Common myeloid progenitor, CD34-positive (primary cell): ENCODE measurements at places on chromosomes 2 and 18.

- no peak for DNase-seq
Observed at GRCh38 chr2:16279201-16279570, 338.8 kb downstream of the MYCN start.

DNA sequence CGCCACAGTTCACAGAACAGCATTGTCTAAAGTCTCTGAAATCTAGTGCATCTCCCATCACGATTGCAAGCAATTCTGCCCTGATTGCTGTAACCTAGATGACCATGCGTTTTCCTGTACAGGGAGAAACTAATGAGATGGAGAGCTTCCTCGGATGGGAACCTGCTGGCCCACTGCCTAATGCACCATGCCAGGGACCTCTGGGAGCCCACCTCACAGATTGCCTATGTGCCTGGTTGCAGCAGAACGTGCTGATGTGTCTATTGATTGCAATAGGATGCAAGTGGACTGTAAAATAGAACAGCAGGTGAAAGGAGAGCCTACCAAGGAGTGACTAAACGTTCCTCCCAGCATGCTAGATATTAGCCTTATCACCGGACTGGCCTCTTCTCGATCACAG is 141.0 kb upstream of the RAB12 start:
- DNase-seq, result no peak

- DNase-seq, result no peak
Observed at GRCh38 chr2:223528036-223528435, 74.1 kb downstream of the SCG2 start.

GRCh38 chr2:216031960-216032689 is 18.8 kb upstream of the MREG start:
- DNase-seq, result no peak

- no peak for DNase-seq
Observed at GRCh38 chr2:96549967-96550786, 13.6 kb downstream of the ARID5A start.

DNA sequence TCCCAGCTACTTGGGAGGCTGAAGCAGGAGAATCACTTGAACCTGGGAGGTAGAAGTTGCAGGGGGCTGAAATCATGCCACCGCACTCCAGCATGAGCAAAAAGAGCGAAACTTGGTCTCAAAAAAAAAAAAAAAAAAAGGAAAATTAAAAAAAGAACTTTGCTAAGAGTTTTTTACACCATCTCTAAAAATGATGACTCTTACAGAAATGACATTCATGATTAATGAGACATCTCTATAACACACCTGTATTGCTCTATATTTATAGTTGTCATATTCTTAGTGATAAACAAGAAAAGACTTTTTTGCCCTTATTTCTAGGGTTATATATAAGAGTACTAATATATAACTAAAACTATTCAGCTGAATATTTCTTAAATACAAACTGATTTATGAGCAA is 34.4 kb downstream of the ANKRD44 start:
- no peak for DNase-seq

DNA sequence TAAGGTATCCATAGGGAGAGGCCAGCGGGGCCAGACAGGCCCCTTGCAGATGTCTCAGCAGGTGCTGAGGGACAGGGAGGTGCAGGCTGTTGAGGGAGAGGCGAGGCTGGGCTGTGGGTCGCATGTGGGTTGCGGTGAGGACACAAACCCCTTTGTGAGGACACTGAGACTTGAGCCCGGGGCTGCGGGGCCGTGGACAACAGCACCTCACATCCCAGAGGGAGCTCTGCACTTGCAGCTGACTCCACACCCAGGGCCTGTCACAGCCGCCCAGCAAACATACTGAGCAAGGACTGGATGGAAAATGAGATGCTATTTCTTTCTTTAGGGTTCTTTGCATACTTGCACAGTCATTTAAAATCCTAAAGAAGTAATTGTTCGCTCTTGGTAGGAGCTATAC is 95.3 kb upstream of the NFATC1 start:
- no peak for DNase-seq

- DNase-seq, result no peak
Observed at GRCh38 chr2:213078686-213079085, 72.7 kb downstream of the IKZF2 start.

GRCh38 chr18:10528439-10528838 is 2.6 kb downstream of the NAPG start:
- no peak for DNase-seq

DNA sequence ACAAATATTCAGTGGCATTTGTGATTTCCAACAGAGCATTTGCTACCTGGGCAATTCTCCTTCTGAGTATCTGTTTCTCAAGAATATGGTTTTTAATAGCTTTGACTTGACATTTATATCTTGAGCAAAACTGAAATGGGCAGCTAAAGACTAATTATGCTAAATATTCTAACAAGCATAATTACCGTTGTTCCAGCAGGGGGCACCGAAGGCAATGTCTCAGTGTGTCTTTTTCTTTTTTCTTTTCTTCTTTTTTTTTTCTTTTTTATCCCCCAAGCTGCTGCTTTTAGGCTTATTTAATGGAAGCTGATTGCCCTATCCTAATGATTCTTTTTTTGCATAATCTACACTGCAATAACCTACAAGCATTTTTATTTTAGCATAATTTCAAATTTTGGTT is 138.9 kb upstream of the NABP1 start:
- DNase-seq, result peak; percentile 73

GRCh38 chr2:25894135-25894830 is 16.0 kb upstream of the ASXL2 start:
- no peak for DNase-seq

GRCh38 chr2:86636842-86637241 is 13.2 kb upstream of the RNF103 start:
- no peak for DNase-seq

DNA sequence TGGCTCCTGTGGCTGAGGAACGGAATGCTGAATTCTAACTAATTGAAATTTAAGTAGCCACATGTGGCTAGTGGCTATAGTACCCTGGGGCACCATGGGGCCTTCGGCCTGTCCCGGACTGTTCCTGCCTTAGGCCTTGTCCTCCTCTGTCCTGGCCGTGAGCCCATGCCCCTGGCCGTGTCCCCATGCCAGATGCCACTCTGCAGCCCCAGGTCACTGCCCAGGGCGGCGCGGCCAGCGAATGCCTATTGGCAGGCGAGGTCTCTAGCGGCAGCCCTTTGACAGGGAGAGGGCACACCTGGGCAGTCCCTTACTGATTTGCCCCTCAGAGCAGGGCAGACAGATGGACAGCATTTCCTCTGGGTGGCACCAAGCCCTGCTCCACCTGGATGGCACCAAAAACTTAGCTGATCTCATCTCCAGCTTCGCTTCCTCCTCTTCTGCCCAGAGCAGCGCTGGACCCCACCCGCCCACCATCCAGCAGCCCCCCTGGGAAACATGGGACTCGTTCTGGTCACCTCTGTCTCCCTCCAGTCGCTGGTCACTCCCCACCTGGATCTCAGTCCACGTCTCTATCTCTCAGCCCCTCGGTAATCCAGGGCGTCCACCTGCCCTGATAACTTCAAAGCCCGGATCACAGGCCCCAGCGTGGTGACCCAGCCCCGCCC is 1.1 kb upstream of the DGKD start:
- no peak for DNase-seq

- no peak for DNase-seq
Observed at GRCh38 chr2:108623616-108624015, 89.3 kb downstream of the LIMS1 start.

GRCh38 chr2:118667964-118668363 is 179.5 kb downstream of the EN1 start:
- DNase-seq, result no peak

DNA sequence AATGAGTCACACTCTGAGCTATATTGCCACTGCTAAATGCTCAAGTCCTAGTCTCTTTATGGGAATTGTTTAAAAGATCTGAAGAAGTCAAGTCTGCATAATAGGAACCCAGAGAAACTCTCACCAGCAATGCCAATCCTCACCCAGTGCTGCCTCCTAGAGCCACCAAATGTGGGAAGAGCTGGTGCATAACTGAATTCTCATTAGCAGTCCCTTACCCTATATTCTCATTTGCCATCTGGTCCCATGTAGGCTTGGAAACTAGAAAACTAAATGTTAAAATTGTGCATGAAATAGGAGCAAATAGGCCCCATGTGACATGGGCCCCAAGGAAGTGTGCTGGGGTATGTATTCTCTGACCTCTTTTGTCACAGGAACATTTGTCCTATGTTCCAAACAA is 224.4 kb upstream of the SMAD2 start:
- no peak for DNase-seq

GRCh38 chr2:189763908-189764661 is 1.5 kb upstream of the OSGEPL1 start:
- DNase-seq, result no peak

DNA sequence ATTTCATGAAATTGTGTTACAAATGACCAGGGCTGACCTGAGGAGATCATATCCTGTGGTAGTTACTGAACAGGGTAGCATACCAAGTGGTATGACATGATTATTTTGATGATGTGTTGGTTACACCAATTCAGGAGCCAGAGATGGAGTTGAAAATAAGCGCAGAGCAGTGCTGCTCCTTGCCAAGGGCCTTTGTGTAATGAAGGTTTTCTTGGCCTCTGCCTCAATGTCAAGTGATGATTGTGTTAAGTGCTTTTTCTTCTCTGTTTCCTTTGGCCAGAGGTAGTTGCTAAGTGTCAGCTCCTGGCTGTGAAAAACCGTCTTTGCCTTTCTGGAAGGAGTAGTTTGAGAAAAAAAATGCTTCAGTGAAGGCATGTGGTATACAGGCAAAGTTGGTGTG is 131.2 kb downstream of the CERS6 start:
- DNase-seq, result no peak

GRCh38 chr2:100821255-100821910 is 1.4 kb downstream of the NPAS2 start:
- DNase-seq, result no peak

DNA sequence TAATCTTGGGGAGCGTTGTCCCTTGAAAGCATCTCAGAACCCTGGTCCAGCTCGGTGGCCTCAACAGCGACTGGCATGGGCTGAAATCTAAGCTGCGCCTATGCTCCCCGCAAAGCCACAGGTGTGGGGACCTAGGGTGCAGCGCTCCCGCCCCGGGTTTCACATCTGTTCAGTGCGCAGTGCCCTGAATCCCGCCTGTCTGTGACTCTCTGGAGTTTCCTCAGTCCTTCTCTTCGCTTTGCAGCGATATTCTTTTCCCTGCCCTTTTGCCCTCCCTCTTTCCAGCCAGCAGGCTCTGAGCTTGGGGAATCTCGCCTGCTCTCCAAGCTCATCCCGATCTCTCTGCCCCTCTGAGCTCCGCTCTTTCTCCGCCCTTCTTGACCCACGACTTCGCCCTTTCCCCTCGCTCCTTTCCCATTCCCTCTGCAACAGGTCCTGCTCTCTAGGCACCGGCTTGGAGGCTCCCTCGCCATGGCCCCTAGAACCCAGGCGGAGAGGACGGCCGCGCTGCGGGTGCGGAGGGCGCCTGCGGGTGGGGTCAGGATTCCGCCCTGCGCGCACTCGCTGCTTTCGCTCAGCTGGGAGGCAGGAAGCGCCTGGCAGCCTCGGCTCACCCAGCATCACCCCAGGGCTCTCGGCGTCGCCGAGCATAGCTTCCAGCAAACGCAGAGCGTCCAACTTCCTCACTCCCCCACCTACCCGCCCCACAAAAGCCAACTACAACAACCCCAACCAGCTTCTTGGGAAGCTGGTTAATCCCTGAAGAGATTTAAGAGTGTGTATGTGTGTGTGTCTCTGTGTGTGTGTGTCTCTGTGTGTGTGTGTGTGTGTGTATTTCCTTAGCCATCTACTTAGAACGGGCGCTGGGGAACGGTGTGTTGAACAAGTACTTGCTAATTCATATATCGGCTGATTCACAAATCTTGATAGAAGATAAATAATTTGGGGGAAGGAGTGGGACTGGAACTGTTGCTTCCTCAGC is 1.1 kb downstream of the GRP start:
- DNase-seq, result peak; percentile 43

- DNase-seq, result no peak
Observed at GRCh38 chr2:41881249-41881648, 166.6 kb upstream of the PKDCC start.

DNA sequence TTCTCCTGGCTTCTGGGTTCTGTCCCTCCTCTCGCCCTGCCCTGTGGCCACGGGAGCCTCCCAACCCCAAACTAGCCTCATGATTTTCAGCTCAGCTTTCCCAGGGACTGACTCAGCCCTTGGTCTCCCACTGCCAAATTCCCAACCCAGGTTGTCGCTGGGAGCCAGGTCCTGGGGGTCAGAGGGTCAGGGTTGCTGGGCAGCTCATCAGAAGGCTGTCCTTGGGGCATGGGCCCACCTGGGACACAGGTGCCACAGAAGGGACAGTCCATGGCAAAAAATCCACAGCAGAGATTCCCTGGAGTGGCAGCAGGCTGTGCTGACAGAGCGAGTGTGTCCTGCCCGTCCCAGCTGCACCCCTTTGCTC is 180.4 kb downstream of the TWIST2 start:
- DNase-seq, result no peak

DNA sequence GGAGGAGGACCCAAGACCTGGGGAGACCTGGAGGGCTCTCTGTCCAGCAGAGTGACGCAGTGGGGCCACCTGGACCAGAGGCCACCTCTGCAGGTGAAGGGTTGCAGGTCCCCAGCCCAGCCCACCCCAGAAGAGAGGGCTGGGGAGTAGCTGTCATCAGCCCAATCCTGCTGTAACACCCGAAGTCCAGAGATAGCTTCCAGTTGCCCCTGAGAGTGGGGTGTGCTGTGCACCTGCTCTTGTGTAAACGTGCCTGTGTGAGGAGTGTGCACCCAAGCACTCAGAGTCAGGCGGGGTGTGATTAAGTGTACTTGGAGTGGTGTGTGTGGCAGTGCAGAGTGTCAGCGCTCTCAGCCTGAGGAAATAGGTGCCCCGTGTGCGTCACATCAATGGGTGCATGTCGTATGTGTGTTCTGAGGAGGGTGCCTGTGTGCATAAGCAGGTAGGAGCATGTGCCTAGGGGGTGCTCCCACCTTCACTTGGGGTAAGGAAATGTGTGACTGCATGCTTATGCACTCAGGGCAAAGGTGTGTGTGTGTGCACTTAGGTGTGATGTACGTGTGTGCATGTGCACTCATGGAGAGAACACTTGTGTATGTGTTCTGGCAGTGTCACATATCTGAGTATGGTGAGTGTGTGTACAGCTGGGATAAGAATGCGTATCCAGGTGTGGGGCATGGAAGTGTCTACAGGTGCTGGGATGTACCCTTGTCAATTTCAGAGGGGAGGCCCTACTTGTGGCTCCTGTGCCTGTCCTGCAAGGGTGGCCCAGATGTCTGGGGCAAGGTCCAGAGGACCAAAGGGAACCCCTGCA is 672 bp downstream of the ATP6V1B1 start:
- no peak for DNase-seq

GRCh38 chr2:19897623-19898245 is 4.0 kb downstream of the TTC32 start:
- DNase-seq, result no peak

- no peak for DNase-seq
Observed at GRCh38 chr2:45830322-45830721, 178.8 kb downstream of the PRKCE start.

- DNase-seq, result peak; percentile 56
Observed at GRCh38 chr2:178419123-178419522, 31.9 kb downstream of the PRKRA start.

- DNase-seq, result no peak
Observed at GRCh38 chr2:2735041-2735440, 404.0 kb upstream of the MYT1L start.

- DNase-seq, result peak; percentile 7
Observed at GRCh38 chr2:102803041-102803896, 41.4 kb downstream of the TMEM182 start.

GRCh38 chr18:34543356-34543755 is 166.7 kb upstream of the DTNA start:
- no peak for DNase-seq

GRCh38 chr2:152762202-152762601 is 43.8 kb downstream of the ARL6IP6 start:
- no peak for DNase-seq
